ENCODE measurements at places on chromosomes 2 and 18.

GRCh38 chr2:74089816-74090745 is 57.6 kb downstream of the BOLA3 start:
- no peak for DNase-seq

- DNase-seq: no peak
These were observed 126.4 kb upstream of the NCK2 start for GRCh38 chr2:105618351-105618659.

- no peak for DNase-seq
These were observed 39.6 kb downstream of the ACVR1 start for GRCh38 chr2:157836531-157836930.

GRCh38 chr2:794554-795241 is 117.5 kb upstream of the TMEM18 start:
- no peak for DNase-seq

DNA sequence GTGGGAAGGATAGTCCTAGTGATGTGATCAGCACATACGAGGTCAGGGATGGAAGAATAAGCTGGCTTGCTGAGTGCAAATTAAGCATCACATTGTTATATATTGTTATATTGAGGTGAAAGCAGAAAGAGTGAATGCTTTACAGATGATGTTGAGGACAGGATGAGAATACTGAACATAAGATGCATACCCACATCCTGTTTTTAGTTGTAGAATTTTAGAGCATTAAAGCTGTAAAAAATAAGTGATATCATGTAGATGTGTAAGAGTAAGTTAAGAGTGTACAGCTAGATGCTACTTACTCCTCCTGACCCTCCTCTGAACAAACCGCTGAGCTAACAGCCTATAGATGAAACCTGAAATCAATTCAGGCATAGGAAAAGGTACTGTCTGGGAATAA is 271.0 kb upstream of the KCNJ3 start:
- no peak for DNase-seq

DNA sequence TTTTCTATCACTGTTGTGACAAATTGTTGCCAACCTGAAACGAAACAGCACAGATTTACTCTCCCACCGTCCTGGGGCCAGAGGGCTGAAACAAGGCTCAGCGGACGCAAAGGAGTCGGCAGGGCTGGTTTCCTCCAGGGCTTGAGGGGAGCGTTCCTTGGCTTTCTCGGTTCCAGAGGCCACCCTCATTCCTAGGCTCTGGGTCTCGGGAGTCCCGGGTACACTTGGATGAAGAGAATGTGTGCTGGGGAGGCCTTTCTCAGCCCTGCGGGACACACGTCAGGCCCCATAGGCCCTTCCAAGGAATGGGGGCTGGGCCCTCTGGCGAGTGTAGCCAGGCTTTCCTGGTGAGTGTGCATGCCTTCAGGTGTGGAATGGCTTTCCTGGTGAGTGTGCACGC is 287.3 kb upstream of the HS6ST1 start:
- no peak for DNase-seq

GRCh38 chr2:113370478-113371091 is 66.9 kb upstream of the ZNG1B start:
- DNase-seq: peak; percentile 73

GRCh38 chr18:33923980-33924379 is 300.7 kb downstream of the NOL4 start:
- no peak for DNase-seq

DNA sequence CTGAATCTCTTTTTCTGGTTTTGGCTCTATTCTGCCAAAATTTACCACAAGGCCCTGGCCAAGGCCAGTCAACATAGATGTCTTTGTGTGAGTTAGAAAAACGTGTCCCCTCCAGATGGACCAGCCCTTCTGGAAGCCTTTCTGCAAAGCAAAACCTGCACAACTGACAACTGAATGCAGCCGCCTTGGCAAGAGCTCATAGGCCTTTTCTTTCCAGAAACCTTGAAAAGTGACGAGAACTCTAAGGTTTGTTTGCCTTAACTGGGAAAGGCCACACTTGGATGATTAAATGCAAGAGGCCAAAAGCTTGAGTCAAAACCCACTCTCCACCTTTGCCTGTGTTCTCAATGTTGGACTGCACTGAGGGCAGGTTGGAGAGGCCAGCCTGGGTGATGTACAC is 103.9 kb downstream of the COLEC12 start:
- no peak for DNase-seq

DNA sequence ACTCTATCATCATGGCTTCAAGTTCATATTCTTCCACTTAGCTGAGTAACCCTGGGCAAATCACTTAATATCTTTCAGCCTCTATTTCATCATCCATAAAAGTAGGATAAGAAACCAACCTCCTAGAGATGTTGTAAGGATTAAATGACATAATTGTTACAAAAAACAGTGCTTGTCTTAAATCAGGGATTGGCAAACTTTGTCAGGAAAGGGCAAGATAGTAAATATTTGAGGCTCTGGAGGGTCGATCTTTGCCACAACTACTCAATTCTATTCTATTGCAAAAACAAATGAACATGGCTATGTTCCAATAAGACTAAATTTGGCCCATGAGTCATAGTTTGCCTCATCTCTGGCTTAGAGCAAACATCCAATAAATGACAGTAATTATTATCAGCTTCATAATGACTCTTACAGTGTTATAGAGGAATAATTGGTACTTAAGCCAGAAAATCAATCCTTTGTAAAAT is 184.7 kb downstream of the SATB2 start:
- no peak for DNase-seq

- no peak for DNase-seq
These were observed 61.4 kb downstream of the DIPK1C start for GRCh38 chr18:74395648-74396154.

DNA sequence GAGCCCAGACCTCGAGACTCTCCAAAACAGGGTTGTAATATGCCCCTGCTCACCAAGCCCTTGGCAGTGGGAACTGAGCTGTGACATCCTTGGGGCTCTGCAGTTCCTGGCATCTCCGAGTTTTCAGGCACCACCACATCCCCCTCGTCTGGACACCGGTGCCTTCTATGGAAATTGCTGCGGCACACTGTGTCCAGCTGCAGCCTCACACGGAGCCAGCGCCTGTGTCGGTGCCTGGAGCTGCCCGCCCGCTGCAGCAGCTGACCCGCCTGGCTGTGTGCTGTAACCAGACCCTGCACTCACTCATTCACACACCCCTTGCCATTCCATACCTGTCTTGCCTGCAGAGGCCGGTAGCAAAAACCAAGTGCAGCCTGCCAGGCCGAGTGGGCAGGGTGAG is 11.8 kb downstream of the IWS1 start:
- no peak for DNase-seq

GRCh38 chr18:615092-615521 is 18.3 kb downstream of the CLUL1 start:
- DNase-seq: no peak

GRCh38 chr2:180653481-180653880 is 326.9 kb upstream of the UBE2E3 start:
- DNase-seq: no peak

DNA sequence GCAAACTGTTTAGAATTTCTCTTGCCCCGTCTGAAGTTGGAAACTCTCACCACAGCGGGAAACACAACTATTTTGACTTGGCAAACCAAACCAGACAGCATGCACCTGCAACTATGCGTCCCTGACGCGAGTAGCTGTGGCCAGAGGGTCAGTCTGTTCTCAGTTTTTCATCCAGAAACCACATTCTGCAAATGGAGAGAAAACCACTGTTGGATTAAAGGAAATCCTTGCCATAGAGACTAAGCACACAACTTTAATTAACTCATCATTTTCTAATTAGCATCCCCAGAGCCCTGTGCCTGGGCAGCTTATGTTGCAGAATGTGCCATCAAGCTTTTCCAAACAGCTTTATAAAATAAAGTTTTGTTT is 415.7 kb upstream of the TCF4 start:
- no peak for DNase-seq

GRCh38 chr2:108355906-108356734 is 21.6 kb upstream of the SULT1C4 start:
- no peak for DNase-seq

DNA sequence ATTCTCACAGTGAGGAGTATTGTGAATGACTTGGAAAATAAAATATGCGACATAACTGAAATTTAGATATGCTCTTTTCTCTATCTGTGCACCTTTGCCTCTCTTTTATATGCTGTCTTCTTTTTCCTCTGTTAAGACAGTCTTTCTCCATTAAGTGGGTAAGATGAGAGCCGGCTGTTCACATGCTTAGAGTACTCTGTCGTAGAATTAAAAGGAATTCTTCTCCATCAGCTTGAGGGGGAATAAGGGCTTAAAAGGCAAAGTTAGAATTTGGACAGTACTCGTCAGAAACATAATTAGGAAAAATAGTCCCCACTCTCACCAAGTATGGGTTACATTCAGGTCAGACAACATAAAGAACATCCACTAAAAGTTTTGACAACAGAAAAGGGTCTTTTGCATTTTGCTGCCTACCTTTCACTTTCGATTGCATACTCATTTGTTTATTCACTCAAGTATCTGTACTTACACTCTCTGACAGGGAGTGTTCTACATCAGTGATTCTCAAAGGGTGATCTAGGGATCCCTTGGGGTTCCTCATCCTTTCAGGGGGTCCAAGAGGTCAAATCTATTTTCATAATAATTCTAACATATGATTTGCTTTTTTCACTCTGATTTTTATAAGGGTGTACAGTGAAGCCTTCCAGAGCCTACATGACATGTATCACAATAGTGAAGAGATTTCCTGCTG is 48.0 kb downstream of the ARHGAP15 start:
- DNase-seq: no peak

- DNase-seq: no peak
These were observed 51.6 kb downstream of the SLC4A3 start for GRCh38 chr2:219679041-219679440.

DNA sequence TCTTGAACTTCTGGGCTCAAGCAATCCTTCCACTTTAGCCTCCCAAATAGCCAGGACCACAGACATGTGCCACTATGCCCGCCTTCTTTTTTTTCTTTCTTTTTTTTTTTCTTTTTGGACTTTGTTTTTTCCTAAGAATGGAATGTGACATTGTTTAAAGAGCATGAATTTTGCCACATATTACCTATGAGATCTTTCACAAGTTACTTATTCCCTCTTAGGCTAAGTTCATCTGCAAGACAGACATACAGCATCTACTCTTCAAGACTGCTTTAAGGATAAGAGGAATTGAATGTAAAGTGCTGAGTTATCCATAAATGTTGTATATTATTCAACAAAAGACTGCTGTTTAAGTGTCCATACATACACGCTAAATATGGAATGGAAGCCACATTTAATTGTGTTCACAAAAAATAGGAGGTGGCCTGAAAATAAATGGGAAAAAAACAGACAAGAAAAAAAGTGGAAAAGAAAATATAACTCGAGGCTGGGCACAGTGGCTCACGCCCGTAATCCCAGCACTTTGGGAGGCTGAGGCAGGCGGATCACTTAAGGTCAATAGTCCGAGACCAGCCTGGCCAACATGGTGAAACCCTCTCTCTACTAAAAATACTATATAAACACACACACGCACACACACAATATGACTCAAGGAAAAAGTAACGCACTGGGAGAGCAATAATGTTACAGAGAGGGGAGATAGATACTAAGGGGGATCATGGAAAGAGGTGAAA is 3.2 kb upstream of the PPM1G start:
- DNase-seq: no peak

GRCh38 chr18:59268721-59269562 is 4.3 kb downstream of the RAX start:
- DNase-seq: no peak

DNA sequence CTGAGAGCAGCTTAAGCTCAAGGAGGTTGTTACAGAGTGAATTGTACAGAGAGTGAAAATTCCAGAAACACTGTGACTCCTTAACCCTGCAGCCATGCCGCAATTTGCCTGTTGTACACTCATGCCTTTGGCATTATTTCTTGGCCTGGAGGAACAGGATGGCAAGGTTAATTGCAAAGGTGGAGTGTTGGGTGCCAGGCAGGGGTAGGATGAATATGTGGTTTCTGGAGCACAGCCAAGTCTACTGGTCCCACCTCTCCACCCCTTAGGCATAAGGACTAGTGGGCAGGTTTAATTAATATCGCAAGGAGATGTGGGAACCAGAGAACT is 250.2 kb downstream of the LRRTM1 start:
- no peak for DNase-seq

DNA sequence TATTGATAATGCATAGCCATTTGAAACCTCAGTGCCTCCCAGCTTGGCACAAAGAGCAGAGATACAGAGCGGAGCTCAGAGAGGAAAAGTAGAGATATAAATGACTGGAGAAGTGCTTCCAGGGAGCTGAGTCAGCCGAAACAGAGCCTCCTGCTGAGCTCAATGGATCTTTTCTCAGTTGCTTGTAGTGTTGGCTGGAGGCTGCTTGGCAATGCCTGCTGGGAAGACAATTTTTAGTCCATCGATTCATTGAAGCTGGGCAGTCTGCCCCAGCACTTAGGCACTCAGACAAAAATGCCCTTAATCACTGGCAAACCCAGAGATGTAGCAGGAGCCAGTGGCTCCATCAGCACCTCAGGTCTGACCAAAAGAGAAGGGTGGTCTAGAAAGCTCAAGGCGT is 81.3 kb upstream of the SETBP1 start:
- DNase-seq: no peak

DNA sequence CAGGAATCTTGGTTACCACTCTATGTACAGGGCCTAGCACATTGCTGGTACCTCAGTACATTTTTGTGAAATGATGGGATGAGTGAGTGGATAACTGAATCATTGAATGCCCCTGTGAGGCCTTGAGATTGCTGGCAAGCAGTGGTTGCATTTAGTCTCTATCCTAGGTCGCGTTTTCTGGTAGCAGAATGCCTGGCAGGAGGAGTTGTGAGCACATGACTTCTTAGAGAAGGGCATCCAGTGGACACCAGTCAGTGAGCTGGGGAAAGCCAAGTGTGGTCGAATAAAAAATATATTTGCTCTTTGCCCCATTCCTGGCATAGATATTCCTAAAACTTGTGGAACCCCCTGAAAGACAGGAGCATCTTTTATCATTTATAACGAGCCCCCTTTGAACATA is 61.8 kb upstream of the SMAD2 start:
- DNase-seq: no peak

- DNase-seq: no peak
These were observed 187.4 kb downstream of the RDH14 start for GRCh38 chr2:18373081-18373480.

GRCh38 chr2:142218471-142218870 is 87.7 kb upstream of the LRP1B start:
- DNase-seq: no peak

DNA sequence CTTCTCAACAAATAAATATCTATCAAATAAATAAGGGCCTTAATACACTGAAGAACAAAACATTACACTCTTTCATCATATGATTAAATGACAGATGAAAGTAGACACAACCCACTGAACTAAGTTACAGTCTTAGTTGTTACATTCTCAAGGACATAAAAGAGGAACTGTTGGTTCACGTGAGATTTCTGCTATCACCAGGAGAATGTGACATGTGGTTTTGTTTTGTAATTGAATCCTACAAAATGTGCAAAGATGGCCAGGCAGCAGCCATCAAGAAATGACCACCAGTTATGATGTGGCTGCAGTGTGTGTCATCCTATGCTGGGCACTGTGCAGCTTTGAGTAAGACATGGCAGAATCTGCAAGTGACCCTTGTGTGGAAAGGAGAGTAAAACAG is 310.6 kb upstream of the PIK3C3 start:
- DNase-seq: no peak

GRCh38 chr2:1341404-1342120 is 71.7 kb upstream of the TPO start:
- DNase-seq: no peak
